ENCODE measurements at places on chromosomes 12 and 14.

- no peak for DNase-seq
These were observed 30.1 kb downstream of the CDKL1 start for GRCh38 chr14:50366589-50366988.

DNA sequence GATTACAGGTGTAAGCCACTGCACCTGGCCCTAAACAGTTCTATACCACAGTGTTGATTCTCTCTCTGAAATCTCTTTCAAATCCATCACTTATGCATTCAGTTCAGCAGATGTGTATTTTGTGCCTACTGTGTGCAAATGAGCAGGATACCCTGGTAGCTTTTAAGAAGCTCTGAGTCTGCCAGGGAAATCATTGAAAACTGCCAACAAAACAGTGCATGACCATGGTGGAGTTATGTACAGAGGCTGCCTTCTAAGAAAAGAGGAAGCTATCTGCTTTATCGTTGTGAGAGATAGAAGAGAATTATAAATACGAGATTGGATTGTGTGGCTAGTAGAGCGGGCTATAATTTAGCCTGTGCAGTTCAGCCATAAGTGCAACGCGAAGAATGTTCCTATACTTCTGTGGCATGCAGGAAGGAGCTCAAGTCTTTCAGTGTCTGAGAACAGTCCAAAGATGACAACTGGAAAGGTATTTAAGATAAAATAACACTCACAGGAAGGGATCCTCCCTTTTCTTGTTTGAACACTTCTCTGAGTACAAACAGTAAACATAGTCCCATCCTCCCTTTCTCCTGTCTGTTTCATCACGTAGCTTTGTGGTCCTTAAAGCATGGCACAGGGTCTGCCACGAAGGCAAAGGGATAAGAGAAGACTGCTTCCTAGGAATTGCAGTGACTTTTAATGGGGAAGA lies 4.3 kb downstream of the DIP2B start:
- no peak for DNase-seq

DNA sequence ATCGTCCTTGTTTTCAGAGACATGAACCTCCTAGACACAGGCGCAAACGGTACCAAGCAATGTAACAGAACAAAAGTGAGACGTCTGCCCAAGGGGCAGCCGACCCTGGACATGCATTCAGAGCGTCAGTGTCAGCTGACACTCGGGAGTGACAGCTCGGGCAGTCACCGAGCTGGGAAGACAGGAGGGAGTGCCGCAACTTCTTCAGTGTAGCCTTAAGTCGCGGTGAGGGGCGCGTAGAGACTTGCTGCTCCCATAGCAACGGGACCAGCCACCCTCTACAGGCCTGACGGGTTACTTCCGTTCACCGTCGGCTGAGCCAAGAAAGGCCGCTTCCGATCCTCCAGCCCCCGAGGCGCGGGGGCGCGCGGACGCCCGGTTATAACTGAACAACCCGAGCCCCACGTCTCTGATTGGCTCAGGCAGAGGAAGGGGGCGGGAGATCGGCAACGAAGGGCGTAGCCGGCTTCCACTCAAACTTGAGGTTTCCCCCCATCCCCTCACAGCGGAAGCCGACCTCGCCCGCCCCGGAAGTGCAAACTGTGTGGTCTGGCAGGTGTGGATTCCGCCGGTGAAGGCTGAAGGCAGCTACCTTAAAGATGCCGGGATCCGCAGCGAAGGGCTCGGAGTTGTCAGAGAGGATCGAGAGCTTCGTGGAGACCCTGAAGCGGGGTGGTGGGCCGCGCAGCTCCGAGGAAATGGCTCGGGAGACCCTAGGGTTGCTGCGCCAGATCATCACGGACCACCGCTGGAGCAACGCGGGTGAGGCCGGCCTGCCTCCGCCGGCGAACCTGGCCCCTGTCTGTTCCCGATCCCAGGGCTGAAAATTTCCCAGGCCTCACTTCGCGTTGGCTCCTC lies at the start of gene EIF2B2:
TSS of gene EIF2B2 (plus strand) at position 530 of the 858 bp plus-strand sequence. CDS start at position 600, 70 bp downstream.
- peak; percentile 98 for DNase-seq

GRCh38 chr12:65881965-65882413 lies 57.7 kb downstream of the HMGA2 start:
- DNase-seq, result no peak

DNA sequence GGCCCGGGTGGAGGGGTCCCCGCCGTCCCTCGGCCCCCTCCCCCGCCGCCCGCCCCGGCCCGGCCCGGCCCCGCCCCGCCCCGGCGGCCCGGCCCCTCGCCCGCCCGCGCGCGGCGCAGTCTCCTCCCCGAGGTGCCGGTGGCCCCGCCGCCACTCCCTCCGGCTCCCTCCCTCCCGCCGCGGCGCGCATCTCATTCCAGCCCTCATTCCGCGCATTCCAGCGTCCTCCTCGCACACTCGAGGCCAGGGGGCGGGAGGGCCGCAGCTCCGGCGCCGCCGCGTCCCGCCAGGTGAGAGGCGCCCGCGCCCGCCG lies at the start of gene TEAD4:
TSS of gene TEAD4 (plus strand) at position 206 of the 313 bp plus-strand sequence.
- no peak for DNase-seq

- no peak for DNase-seq
These were observed 56.1 kb downstream of the DAAM1 start for GRCh38 chr14:59244581-59244980.

DNA sequence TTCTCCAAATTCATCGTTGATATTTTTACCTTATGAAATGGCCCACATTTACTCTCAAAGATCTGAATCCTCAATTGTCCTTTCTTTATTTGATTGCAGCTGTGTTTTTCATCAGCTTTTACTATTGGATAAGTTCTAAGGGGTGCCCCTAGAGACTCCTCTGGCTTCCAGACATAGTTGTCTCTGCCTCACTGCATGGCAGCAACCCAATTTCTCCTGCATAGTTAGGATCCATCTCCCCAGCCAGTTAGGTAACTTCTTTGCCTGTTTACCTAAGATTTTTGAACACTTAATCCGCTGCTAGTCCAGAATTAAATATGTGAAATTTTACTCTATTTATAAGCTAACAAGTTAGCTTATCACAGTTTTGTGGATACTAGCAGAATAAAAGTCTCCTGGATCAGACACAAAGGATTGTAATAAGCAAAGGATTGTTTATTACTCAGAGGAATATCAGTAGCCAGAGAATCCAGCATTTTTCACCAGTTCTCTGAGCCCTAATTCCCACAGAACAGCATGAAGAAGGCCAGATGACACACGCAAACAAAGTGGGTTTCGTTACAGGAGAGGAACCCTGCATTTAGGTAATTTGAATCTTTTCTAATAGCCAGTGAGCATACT lies 101.1 kb downstream of the BBS10 start:
- no peak for DNase-seq

DNA sequence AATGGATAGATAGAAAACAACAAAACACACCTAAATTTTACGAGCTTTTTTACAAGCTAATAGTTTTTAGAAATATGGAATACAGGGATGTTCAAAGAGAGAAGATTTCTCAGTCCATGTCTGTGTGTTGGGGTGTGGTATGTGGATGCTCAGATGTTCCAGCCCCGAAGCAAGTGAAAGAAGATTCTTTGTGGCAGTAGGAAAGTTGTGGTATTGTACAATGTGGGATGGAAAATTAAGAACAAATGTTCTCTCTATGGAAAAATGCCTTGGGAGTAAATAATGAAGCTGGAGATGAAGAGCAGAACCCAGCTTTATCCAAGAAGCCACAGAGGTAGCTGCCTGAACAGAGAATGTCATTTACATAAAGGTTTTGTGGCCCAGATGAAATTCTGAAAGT lies 150.3 kb upstream of the PRKD1 start:
- no peak for DNase-seq

- no peak for DNase-seq
These were observed 191.0 kb upstream of the BTG1 start for GRCh38 chr12:92336641-92337040.

- no peak for DNase-seq
These were observed 32.5 kb downstream of the ATF7 start for GRCh38 chr12:53593707-53594106.
